ENCODE measurements at places on chromosomes 4 and X. TPM values are rescaled to one million over a fixed set of nuclear protein-coding genes. Genes with fewer than 3 reads are reported as not detected.

Gene PLXNB3
- 8.2 TPM for total RNA-seq

Gene TMEM144
- total RNA-seq: not detected

Gene YY2
- total RNA-seq: 2.3 TPM

Gene GLUD2
- 0.81 TPM for total RNA-seq

Gene ARHGAP10
- total RNA-seq: 4.0 TPM
